T47D (cell line): ENCODE measurements at places on chromosomes 5 and 9.

GRCh38 chr9:84697509-84698114 lies 28.1 kb downstream of the NTRK2 start:
- DNase-seq: peak; percentile 15

DNA sequence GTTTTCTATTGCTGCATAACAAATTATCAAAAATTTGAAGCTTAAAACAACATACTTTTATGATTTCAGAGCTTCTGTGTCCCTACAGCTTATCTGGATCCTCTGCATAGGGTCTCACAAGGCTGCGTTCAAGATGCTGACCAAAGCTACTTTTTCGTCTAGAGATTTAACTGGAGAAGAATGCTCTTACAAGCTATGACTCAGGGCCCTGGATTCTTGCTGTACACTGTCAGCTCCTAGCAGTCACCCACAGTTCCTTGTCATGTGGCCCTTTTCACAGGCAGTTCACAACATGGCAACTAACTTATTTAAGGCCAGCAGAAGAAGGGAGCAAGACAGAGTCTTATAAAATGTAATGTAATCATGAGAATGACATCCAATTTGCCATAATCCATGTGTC lies 70.8 kb upstream of the FAM174A start:
- no peak for DNase-seq

DNA sequence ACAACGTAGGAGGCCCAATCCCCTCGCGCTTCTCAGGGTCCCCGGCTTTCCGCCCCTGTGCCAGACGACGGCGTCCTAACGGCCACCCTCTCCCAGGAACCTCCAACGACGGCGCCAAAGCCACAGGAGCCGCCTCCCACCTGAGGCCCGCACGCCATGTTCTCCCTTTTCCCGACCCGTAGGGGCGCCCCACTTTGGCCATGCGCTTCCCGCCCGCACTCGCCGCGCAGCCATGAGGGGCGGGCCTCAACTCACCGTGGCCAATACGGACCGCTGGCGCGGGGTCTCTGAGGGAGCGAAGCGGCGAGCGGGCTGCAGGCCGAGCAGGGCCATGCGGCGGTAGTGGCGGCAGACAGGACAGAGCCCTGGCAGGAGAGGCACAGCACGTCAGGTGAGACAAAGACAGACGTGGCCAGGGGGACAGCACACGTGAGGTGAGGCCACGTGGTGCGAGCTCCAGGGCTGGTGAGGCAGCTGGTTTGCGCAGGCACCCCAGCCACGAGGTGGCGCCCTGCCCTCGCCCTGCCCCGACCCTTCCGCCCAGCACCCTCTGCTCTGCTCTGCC lies 1005.5 kb upstream of the PTPRD start:
- peak; percentile 18 for DNase-seq

- no peak for DNase-seq
These were observed 1.6 kb upstream of the FCN1 start for GRCh38 chr9:134919303-134919702.

- DNase-seq: no peak
These were observed 3.9 kb downstream of the DAB2IP start for GRCh38 chr9:121655231-121655755.

DNA sequence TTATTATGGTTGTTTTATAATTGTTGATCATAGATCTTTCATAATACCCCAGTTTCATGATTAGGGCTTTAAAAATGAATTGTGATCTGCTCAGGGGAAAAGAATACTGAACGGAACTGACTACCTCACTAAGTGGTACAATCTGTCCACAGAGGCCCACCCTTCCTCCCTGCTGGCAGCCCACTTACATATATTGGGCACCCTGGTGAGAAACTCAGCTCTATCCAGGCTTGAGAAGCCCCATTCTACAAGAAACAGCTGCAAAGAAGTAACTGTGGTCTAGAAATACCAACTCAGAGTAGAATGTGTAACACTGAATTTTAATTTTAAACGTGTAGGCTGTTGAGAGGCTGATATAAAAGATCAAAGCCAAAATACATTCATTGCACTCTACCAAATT lies 46.9 kb downstream of the TSSK1B start:
- DNase-seq: no peak

DNA sequence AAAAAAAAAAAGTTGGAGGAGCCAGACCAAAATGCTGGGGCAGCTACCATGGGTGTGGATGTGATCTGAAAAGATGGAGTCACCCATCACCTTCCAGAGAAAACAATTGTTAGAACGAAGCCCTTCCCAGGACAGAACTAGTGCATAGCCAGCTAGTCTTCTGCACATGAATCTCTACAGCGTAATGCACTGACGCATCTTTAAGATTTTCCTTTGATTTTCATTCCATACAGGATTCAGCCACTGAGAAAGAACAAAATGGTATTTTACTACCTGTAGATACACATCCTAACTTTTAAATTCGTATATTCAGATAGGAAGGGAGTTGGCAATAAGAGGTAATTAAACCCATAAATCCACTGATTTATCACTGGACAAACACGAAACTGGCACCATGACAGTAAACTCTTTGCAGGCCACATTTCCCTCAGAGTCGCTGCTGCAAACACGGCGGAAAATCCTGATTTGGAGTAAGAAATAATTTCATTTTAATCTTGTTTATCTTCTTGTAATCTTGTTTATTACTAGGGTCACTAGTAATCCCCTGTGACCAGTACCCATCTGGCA lies 206.6 kb downstream of the SPOCK1 start:
- DNase-seq: no peak

GRCh38 chr5:83246071-83246470 lies 168.7 kb downstream of the XRCC4 start:
- no peak for DNase-seq

DNA sequence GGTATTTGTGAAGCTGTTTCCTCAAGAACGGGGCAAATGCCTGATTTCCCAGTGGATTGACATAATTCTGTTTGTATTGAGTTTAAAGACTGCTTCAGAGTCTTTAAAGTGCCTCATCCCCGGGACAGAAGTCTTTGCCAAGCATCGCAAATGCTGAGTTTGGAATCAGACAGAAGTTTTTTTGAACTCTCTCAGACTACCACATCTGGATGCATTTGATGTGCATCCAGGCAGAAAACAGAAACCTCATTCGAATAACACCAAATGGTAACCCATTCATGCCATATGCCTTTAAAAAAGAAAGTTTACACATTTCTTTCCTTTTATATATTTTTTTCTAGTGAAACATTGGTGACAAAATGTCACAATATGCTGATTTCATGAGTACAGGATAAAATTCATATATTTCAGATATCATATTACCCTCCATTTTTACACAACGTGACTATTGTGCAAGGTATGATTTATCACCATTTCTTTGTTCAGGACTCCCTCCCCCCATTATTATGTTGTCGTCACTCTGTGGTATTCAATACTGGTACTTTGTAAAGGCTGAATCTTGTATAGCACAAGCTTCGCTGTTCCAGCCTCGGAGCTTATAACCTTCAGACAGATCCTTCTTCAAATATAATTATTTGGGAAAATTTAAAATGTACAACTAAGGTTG lies 91.1 kb downstream of the ZNF608 start:
- no peak for DNase-seq

DNA sequence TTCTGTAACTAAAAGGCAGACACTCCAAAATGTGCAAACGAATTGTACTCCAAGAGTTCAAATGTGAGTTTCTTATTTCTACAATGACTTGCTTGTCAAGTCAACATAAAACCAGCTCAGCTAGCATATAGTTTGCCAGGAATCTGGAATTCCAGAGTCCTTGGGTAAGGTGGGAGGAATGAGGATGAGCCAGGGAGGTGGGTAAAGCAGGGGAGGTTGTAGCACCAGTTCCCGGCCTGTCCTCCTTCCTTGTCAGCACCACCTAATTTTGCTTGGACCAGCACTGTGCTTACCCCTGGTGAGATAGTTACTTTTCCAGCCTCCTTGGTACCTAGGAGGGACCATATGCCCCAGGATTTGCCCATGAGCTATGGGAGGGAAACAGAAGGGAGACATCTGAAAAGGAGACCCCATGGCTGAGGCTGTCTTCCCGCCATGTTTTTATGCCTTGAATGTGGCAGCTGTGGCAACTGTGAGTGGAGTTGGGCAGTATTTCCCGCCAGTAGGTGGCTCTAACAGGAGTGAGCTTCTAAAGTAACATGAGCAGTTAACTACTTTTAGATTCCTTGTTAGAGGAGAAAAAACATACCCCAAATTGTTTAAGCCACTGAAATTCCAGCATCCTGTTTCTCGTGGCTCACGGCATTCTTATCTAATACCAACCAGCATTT lies 302.5 kb downstream of the TENT4A start:
- no peak for DNase-seq

DNA sequence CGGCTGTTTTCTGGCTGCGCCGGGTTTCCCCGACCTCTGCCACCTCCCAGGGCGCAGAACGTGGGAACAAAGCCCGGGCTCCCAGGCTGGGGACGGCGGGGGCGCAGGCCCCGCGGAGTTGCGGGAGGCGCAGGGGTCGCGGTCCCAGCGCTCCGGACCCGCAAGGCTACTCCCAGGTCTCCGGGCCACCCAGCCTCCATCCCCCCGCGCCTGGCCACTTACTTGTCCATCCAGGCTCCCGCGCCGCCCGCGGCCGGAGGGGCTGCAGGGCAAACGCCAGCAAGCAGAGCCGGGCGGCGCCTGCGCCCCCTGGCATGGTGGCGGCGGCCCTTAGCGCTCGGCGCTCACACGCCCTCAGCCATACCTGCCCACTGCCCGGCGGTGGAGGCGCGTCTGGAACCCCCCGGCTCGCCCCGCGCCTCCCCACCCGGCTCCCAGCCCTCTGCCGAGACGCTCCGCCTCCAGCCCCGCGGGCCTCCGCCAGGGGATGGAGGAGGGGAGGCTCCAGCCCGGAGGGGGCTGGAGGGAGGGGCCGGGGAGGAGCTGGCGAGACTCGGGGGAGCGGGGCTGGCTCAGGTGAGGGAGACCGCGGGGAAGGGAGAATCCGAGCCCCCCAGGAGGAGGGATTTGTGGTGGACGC lies at the start of gene ADAM19:
ADAM19 (minus strand) TSS at position 395 of the 640 bp plus-strand sequence; CDS start at position 316, 79 bp downstream.
- no peak for DNase-seq

DNA sequence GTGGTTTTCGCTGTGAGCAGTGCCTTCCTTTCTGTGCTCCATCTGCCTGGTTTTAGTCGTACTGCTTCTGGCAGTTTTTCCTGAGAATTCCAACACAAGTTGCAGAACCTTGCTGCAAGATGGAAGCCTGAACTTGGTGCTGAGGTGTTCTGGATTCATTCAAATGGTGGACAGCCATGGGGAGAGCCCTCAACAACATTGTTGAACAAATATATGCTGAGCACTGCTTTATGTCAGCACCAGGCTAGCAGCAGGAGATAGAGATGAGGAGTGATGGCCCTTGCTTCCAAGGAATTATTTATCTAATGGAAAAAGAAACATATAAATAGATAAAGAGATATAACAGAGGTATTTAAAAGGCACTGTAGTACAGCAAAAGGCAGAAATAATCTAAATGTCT lies 7.3 kb upstream of the RPS6 start:
- no peak for DNase-seq

DNA sequence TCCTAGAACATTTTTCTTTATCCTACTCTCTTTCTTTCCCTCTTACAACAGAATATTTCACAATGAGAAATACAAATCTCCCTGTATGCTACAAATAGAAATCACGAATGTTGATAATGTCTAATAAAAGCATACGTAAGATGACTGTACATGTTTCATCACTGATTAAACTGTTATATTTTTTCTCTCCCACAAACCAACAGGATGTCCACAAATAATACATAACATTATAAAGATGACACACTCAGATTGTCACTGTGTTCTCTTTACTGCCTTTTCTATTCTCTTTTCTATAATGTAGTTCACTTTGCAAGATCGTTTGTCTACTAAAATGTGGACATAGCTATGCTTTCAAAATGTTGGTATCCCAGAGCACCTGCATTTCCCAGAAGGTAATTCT lies 90.7 kb upstream of the PARP8 start:
- DNase-seq: no peak

DNA sequence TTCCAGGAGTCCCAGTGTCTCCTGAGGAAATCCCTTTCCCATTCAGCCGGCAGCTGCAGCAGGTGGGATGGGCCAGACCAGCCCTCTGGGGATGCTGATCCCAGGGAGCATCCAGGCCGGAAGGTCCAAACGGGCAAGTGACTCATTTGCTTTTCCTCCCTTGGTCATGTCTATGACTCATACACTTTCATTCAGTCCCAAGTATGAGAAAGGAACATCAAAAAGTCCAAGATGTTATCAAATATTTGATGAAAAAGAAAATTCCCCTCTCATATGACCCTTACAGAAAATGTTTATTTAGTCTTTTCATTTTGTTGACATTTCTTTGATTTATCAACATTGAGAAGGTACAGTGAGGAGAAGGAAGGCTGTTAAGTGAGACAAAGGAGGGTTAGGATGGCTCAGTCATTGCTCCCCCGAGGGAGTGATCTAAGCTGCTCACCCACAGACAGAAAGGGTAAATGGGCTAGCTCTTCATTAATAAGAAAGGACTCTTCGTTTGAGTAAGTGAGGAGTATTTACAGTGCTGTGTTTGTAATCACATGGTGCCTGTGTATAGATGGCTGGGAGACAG lies 117.6 kb upstream of the ANKRD55 start:
- DNase-seq: no peak

DNA sequence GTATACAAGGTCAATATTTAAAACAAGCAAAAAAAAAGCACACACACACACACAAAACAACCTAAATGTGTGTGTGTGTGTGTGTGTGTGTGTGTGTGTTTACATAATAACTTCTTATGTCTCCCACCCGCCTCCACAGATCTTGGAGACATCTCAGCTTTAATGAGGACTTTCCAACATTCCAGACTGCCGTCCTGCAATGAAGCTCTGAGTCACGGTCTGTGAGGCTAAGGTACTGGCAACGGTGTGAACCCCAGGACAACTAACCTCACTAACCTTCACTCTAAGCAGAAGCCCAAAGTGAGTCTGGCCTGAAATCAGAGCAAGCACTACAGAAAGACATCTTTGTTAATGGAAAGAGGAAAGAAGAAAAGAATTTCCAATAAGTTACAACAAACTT lies 22.3 kb downstream of the ZNF474 start:
- DNase-seq: no peak

DNA sequence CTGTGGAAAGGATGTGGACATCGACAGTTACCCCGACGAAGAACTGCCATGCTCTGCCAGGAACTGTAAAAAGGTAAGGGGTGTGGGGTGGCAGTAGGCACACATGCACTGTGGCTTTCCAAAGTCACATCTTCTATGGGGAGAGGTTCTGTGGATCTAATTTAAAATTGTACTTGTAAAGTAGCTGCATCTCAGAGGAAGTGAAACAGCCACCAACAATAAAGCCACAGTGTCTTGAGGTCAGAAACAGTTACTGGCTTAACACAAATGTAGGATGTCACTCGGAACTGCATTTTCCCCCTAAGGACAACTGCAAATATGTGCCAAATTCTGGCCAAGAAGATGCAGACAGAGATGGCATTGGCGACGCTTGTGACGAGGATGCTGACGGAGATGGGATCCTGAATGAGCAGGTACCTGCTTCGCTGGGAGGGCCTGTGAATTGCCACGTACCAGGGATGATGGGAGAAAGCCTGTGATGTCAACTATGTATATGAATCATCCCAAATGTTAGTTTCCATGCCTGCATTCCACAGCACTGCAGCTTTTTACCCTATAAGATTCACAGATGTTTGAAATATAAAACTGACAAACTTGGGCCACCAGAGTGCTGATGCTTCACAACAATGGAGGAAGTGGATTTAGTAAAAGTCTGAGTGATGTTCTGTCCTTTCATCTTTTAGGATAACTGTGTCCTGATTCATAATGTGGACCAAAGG lies 35.3 kb downstream of the THBS4 start:
- DNase-seq: no peak
